ENCODE measurements at places on chromosomes 13 and 19. TPM values are rescaled to one million over a fixed set of nuclear protein-coding genes. Genes with fewer than 3 reads are reported as not detected.

The EGLN2 gene
- 46.1 TPM for polyA plus RNA-seq

The PSENEN gene
- polyA plus RNA-seq: 31.7 TPM

The EFNB2 gene
- 22.6 TPM for polyA plus RNA-seq

The MEIS3 gene
- 6.5 TPM for polyA plus RNA-seq

The SERP2 gene
- 4.5 TPM for polyA plus RNA-seq

The TEX29 gene
- polyA plus RNA-seq: 0.63 TPM

The ZNF808 gene
- 8.4 TPM for polyA plus RNA-seq

The MUC16 gene
- polyA plus RNA-seq: 0.03 TPM

The ZNF726 gene
- 3.6 TPM for polyA plus RNA-seq

The DMRTC2 gene
- polyA plus RNA-seq: not detected

The HSPB6 gene
- polyA plus RNA-seq: 816 TPM

The DHDH gene
- polyA plus RNA-seq: 0.93 TPM

The PROZ gene
- polyA plus RNA-seq: 0.17 TPM

The TEAD2 gene
- polyA plus RNA-seq: 72.1 TPM

The DLL3 gene
- polyA plus RNA-seq: 0.12 TPM

The AMH gene
- 8.1 TPM for polyA plus RNA-seq

The APOC4 gene
- not detected for polyA plus RNA-seq

The KRTDAP gene
- polyA plus RNA-seq: 6.6 TPM

The MLNR gene
- polyA plus RNA-seq: not detected

The RNF113B gene
- not detected for polyA plus RNA-seq

The MAMSTR gene
- polyA plus RNA-seq: 192 TPM

The KLK1 gene
- polyA plus RNA-seq: 0.27 TPM

The ACTN4 gene
- polyA plus RNA-seq: 251 TPM

The CIC gene
- 44.8 TPM for polyA plus RNA-seq

The PGLYRP2 gene
- not detected for polyA plus RNA-seq

The KLHL1 gene
- not detected for polyA plus RNA-seq

The PCDH9 gene
- polyA plus RNA-seq: 2.0 TPM

The PSG3 gene
- polyA plus RNA-seq: not detected

The ZNF471 gene
- polyA plus RNA-seq: 14.6 TPM

The LSR gene
- polyA plus RNA-seq: 5.3 TPM

The OR10H1 gene
- not detected for polyA plus RNA-seq

The FFAR3 gene
- polyA plus RNA-seq: not detected

The CLIP3 gene
- 19.3 TPM for polyA plus RNA-seq

The FEM1A gene
- 5.1 TPM for polyA plus RNA-seq

The FOXA3 gene
- polyA plus RNA-seq: not detected

The PDE4C gene
- polyA plus RNA-seq: 7.1 TPM

The COL4A1 gene
- polyA plus RNA-seq: 706 TPM

The FXYD7 gene
- polyA plus RNA-seq: 0.65 TPM

The OR4F17 gene
- polyA plus RNA-seq: not detected

The GYS1 gene
- 108 TPM for polyA plus RNA-seq

The ZNF154 gene
- polyA plus RNA-seq: 8.3 TPM

The ATCAY gene
- 1.8 TPM for polyA plus RNA-seq

The PLVAP gene
- polyA plus RNA-seq: 68.7 TPM

The CNOT3 gene
- 37.7 TPM for polyA plus RNA-seq

All from hindlimb muscle (tissue), 1 donor.